ENCODE measurements at places on chromosomes 7 and 10. TPM values are rescaled to one million over a fixed set of nuclear protein-coding genes. Genes with fewer than 3 reads are reported as not detected.

DNA sequence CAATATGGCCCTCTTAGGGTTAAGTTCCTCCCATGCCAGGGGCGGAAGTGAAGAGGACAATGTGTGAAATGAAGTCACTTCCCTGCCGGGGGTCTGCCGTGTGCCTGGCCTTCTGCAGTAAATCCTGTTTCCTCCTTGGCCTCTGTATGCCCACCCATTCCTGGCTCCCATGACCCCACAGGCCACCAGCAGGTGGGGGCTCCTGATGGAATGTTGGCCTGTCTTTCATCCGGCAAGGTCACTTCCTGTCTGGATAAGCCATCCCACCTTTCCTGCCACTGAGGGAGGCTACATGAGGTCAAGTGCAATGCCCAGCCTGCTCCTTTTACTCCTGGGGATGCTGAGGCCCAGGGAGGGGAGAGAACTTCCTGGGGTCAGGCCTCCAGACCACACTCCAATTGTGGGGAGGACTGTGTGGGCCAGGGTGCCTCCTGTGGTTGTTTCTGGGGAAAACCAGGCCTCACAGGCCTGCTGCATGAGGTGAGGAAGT lies 22.3 kb downstream of the PALD1 start:
- H3K36me3 ChIP-seq = no peaks in the 10 kb centered on the region
- no peak for DNase-seq
- no peak overlapping the region for H3K4me3 ChIP-seq
- no peaks in the 10 kb centered on the region for H3K27me3 ChIP-seq

DNA sequence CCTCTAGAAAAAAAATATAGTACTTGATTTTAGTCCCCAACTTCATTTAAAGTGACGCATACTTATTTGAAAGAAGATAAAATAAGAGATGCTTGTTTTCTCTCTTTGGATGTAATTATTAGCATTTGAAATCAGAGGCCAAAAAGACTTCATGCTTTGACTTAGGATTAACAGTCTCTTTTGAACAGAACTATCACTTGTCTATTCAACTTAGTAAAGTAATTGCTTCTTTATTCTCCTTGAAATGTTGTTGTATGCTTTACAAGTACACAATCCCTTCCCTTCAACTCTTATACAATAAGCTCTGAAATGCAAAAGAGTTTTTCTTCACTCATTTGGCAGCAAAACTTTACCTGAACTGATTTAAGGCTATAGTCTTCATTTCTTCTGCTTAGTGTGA lies 80.8 kb downstream of the HIBADH start:
- no peak overlapping the region for H3K4me3 ChIP-seq
- H3K27me3 ChIP-seq = no peaks in the 10 kb centered on the region

- no peaks in the 10 kb centered on the region for H3K4me1 ChIP-seq
- H3K4me3 ChIP-seq = no peak overlapping the region
- no peaks in the 10 kb centered on the region for H3K36me3 ChIP-seq
- no peak overlapping the region for H3K27ac ChIP-seq
- no peaks in the 10 kb centered on the region for H3K27me3 ChIP-seq
- DNase-seq = no peak
These were observed 21.1 kb upstream of the PCBD1 start for GRCh38 chr10:70909326-70909935.

DNA sequence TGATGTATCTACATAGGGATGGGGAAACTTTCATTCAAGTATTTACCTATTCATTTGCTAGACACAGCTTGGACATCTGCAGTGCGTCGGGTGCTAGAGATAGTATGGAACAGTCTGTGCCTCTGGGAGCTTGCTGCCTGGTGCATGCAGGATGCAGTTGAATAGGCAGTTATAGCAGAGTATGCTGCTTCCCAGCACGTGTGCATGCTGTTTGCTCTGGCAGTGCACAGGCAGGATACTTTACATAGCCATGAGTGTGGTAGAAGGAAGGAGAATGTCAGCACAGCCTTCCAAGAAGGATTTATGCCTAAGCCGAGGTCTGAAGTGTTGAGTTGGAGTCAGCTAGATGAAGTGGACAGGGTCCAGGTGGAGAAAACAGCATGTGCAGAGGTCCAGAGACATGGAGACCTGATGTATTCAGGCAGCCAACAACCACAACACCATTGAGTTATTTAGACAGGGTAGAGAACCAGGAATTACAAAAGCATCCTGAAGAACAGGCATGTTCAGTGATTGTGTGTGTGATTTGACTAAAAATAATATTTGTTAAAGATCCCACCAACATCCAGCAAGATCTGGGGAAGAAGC lies 8.1 kb downstream of the MAP3K8 start:
- peak overlapping the region; percentile 94 for H3K27ac ChIP-seq
- peak overlapping the region; percentile 4 for H3K4me3 ChIP-seq
- DNase-seq = no peak

- H3K4me1 ChIP-seq = no peaks in the 10 kb centered on the region
- no peak for DNase-seq
- H3K4me3 ChIP-seq = no peak overlapping the region
- no peaks in the 10 kb centered on the region for H3K27me3 ChIP-seq
These were observed 7.7 kb downstream of the DGKB start for GRCh38 chr7:14894826-14895225.

DNA sequence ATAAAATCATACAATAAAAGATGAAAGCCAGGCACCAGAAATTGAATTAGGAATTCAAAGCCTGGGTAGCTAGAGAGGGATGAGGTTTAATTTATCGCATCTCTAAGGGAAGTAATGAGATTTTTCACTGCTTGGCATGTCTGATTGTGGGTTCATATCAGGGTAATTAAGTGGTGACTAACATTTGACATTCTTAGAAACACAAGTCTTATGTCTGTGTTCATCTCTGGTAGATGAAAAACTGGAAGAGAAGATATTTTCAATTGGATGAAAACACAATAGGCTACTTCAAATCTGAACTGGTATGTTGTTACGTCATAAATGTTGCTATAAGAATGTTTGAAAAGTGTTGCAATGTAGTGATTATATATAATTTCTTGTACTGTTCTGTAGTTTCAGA lies 36.8 kb upstream of the ARMS2 start:
- no peaks in the 10 kb centered on the region for H3K4me1 ChIP-seq
- H3K27ac ChIP-seq = no peak overlapping the region
- no peak overlapping the region for H3K4me3 ChIP-seq

GRCh38 chr10:84185526-84186175 lies 8.7 kb upstream of the CDHR1 start:
- no peak for DNase-seq
- no peak overlapping the region for H3K27ac ChIP-seq
- H3K36me3 ChIP-seq = no peaks in the 10 kb centered on the region
- H3K4me3 ChIP-seq = no peak overlapping the region

DNA sequence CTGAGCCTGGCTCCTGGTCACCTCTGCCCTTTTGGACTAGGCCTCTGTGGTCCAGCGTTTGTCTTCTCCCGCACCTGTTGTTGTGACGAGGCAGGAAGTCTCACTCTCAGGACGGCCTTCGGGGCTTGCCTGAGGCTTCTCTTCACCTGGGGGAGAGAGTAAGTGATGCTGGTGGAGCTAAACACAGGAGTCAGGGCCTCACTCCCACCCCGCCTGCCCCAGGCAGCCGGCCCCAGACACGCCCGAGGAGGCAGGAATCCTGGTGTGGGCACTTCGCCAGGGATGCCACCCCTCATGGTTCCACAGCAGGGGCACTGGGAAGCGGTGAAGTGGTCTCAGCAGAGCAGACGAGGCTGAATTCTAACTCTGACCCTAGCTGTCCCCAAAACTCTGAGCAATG lies 42.4 kb downstream of the IL2RA start:
- no peak for DNase-seq
- H3K27me3 ChIP-seq = no peaks in the 10 kb centered on the region
- H3K4me1 ChIP-seq = no peaks in the 10 kb centered on the region

- peak overlapping the region; percentile 71 for H3K27ac ChIP-seq
- H3K4me1 ChIP-seq = no peaks in the 10 kb centered on the region
- no peaks in the 10 kb centered on the region for H3K27me3 ChIP-seq
- peak; percentile 84 for DNase-seq
These were observed 34.1 kb downstream of the NET1 start for GRCh38 chr10:5446390-5446926.

GRCh38 chr7:67896721-67897120 lies 900.1 kb downstream of the TYW1 start:
- DNase-seq = no peak
- no peaks in the 10 kb centered on the region for H3K36me3 ChIP-seq
- no peak overlapping the region for H3K27ac ChIP-seq
- no peaks in the 10 kb centered on the region for H3K27me3 ChIP-seq
- no peak overlapping the region for H3K4me3 ChIP-seq

DNA sequence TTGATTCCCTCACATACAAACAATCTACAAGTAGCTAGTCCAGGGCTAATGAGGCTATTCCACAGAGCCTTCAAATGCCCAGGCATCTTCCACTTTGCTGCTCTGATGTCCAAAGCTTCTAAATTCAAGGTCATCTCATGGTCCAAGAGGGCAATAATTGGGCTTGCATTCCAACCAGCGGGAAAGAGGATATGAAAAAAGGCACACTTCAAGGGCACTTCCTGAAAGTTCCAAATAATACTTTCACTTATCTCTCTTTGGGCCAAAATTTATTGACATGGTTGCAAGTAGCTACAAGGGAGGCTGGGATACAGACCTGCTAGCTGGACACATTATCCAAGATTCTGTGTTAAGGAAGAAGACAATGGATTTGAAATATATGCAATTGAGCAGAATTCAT lies 25.2 kb upstream of the APBB1IP start:
- no peaks in the 10 kb centered on the region for H3K36me3 ChIP-seq
- H3K4me3 ChIP-seq = no peak overlapping the region
- DNase-seq = no peak
- no peaks in the 10 kb centered on the region for H3K27me3 ChIP-seq

- H3K4me1 ChIP-seq = no peaks in the 10 kb centered on the region
- DNase-seq = no peak
- no peaks in the 10 kb centered on the region for H3K27me3 ChIP-seq
- no peak overlapping the region for H3K27ac ChIP-seq
These were observed 32.5 kb upstream of the VWDE start for GRCh38 chr7:12436126-12436525.

DNA sequence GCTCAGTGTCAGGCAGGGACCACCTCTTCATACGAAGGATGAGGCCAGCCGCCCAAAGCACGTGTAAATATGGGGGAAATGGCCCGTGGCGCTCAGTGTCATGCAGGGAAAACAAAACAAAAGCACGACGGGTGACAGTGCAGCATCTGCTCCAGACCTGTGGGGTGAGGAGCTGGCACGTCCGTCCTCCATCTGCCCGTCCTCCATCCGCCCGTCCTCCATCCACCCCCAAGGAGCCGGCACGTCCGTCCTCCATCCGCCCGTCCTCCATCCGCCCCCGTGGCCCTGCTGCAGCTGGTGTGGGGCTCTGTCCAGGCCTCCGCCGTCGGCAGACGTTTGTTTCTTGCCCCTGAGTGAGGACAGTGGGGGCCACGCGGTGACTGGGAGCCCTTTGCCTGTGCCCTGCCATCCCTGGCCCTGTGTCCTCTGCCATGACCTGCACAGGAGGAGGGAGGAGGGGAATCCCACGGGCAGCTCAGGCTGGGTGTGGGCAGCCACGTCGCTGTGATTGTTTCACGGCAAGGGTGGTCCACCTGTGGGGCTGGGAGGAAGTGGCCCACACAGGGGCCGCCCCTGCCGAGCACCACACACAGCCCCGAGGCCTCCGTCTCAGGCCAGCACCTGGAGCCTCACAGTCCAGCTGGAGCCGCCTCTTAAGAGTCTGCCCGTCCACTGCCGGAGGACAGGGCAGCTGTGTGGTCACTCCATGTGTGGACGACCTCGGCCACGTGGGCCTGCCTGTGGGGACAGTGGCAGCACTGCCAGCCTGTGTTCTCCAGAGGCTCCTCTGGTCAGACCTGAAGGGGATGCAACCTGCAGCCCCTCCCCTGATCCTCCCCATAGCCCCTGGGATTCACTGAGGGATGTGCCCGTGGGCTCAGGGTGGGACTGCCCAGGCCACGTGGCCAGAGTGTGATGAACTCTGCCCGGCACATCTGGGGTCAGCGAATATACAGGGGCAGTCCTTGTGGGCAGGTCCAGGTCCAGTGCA lies 38.2 kb upstream of the DPYSL4 start:
- no peak for DNase-seq
- H3K4me3 ChIP-seq = no peak overlapping the region
- no peaks in the 10 kb centered on the region for H3K4me1 ChIP-seq
- no peaks in the 10 kb centered on the region for H3K27me3 ChIP-seq

- no peaks in the 10 kb centered on the region for H3K36me3 ChIP-seq
- DNase-seq = no peak
These were observed 574 bp downstream of the MYL10 start for GRCh38 chr7:101628522-101628921.

- H3K36me3 ChIP-seq = no peaks in the 10 kb centered on the region
These were observed 437.1 kb downstream of the LRMDA start for GRCh38 chr10:75868574-75868973.

- no peak overlapping the region for H3K4me3 ChIP-seq
- no peaks in the 10 kb centered on the region for H3K27me3 ChIP-seq
- no peak for DNase-seq
- H3K36me3 ChIP-seq = no peaks in the 10 kb centered on the region
These were observed 46.7 kb downstream of the JAZF1 start for GRCh38 chr7:28133872-28134271.

Gene BLNK
- not detected for total RNA-seq

Gene UBE3C
- 31.7 TPM for total RNA-seq

Gene MORN4
- total RNA-seq = 2.3 TPM

Gene DDX50
- 40.7 TPM for total RNA-seq

Gene PBLD
- total RNA-seq = 0.32 TPM
